ENCODE measurements at places on chromosomes 11 and 22. TPM values are rescaled to one million over a fixed set of nuclear protein-coding genes. Genes with fewer than 3 reads are reported as not detected.

Gene PDHX
- polyA plus RNA-seq: 20.4 TPM

Gene RAC2
- 724 TPM for polyA plus RNA-seq

- no peak for DNase-seq
These were observed 27.3 kb downstream of the BCL2L13 start for GRCh38 chr22:17665854-17666253.

Gene PSMA1
- polyA plus RNA-seq: 243 TPM

GRCh38 chr11:76653012-76653673 lies 17.4 kb downstream of the LRRC32 start:
- no peak for DNase-seq

GRCh38 chr11:47906066-47906465 lies 57.9 kb upstream of the NUP160 start:
- DNase-seq: no peak

DNA sequence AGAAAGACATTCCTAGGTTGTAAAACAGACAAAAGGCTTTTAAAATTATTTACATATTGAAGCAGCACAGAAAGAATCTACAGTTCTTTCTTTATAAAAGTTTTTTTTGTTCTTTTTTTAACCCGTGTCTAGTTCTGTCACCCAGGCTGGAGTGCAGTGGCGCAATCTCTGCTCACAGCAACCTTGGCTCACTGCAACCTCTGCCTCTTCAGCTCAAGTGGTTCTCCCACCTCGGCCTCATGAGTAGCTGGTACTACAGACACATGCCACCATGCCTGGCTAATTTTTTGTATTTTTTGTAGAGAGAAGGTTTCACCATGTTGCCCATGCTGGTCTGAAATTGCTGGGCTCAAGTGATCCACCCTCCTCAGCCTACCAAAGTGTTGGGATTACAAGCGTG lies 3.8 kb upstream of the INCENP start:
- DNase-seq: no peak

DNA sequence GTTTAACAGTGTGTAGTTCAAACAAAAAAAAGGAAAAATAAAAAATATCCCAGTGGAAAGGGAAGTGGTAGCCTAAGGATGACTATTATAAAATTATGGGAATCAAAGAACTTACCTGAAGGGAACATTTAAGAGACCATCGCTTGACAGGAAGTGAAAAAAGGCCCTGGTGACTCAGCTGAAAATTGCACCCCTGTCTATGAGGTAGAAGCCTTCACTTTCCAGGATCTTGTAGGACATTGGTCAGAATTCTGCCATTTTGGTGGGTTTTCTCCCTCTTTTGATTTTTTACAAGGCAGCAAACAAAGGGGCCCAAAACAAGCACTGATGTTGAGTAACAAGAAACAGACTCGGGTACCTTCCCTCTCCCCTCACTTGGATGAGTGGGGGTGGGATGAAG lies 15.6 kb downstream of the DDX17 start:
- no peak for DNase-seq

GRCh38 chr11:125903711-125904659 lies at the start of gene DDX25:
DDX25 (plus strand) TSS chr11:125904508; CDS start chr11:125904518, 10 bp downstream.
- peak; percentile 26 for DNase-seq

- no peak for DNase-seq
These were observed 216.2 kb upstream of the ARHGAP20 start for GRCh38 chr11:110928391-110928790.

DNA sequence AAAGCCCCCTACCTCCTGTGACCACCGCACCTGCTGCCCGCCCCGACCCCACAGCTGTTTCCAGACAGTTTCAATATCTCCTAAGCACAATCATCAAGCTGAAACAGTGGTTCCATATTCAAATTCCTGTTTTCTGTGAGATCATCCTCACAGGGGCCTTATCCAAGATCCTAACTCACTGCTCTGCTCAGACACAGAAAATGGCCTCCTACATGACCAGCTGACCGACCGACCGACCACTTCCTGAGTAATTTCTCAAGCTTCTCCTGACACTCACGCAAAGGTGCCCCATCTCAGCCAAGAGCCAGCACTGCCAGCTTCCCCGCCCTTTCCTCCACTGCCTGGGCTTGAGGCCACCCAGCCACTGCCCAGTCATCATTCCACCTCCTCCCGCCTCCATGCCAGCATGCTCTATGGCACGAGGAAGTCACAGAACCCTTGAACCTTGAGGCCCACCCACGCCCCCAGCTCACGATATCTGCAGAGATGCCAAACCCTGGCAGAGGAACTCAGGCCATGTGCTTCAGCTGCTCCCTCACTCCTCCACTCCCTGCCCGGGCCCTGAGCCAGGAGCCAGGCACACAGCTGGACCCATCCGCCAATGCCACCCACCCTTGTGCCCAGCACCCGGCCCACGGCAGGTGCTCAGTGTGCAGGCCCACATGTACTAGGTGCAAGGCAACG lies 14.0 kb downstream of the KIAA0930 start:
- DNase-seq: no peak

Gene HTR3B
- polyA plus RNA-seq: not detected

GRCh38 chr11:33698921-33699320 lies 1.7 kb downstream of the C11orf91 start:
- no peak for DNase-seq

GRCh38 chr11:128496249-128496648 lies 91.1 kb downstream of the ETS1 start:
- DNase-seq: no peak

DNA sequence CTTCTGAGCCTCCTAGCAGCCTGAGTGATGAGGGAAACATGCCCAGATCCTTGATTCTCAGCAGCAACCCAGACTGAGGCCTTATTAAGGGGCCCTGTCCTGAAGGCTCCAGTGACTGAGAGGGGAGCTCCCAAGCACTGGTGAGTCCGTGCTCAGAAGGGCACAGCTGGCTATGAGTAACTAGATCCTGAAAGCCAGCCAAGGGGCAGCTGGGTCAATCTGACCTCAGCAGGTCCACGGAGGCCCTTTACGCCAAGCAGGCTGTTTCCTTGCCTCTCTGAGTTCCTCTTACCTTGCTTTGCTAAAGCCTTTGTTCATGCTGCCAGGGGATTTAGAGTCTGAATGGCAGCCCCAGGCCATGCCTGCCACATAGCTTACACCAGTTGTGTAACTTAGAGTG lies 19.3 kb upstream of the MIEF1 start:
- DNase-seq: no peak

All from CD4-positive, alpha-beta memory T cell (primary cell).